MV-4-11 (cell line): ENCODE measurements at places on chromosomes 2 and 18.

- DNase-seq, result no peak
Measured at GRCh38 chr2:119490653-119491195, 33.6 kb downstream of the SCTR start.

- DNase-seq, result no peak
Measured at GRCh38 chr2:28052691-28053090, 162.2 kb downstream of the BABAM2 start.

DNA sequence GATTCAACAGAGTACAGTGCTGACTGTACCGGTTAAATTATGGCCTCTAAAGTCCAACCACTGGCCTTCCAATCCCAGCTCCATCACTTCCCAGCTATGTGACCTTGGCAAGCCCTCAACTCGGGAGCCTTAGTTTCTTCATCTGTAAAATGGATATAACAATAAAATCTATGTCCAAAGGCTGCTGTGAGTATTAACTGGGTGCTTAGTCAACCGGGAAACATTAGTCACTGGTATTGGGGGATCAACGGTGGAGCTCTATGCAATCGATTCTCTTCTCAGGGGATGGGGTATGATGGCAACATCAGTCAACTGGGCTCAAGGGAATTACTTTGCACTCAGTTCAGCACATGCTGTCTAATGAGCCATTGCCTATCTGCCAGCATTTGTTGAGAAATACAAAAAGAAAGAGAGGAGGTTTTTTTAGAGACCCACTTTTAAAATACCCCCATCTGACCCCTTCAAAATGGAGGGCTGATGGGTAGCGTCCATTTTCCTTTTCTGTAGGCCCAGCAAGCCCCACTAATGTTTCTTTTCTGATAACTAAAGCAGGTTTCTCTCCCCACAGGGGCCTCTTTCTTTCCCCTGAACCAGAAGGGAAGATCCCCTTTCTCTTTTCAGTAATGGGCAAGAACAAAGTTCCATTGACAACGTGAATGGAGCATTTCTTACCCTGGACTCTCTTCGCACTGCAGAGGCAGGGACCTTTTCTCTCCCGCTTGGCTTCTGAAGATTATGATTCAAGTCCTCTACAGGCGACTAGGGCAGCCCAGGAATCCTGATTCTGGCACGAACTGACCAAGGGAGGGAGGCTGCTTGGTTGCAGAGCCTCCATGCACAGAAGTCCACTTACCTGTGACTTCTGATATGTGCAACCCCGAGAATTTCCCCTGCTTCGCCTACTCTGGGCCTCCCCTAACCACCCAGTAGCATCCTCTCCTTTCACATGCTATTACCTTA, 8.7 kb upstream of the AGFG1 start:
- no peak for DNase-seq

DNA sequence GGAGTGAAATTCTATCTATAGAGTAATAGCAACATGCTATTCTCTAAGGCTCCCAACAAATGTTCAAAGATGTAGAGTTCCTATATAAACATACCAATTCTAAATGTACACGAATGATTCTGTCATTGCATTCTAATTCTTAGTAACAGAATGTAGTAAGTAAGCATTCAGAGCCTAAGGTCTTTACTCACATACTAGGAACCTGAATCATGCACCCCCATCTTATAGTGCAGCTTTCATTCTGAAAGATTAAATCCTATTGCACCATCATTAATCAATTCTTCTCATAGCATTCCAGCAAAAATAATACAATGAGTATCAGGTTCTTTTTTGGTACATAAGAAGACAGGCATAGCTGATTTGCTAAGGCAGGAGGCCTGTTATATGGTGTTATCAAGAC, 230.0 kb downstream of the NCKAP5 start:
- no peak for DNase-seq

- DNase-seq, result no peak
Measured at GRCh38 chr2:121210691-121211090, 74.3 kb downstream of the TFCP2L1 start.

DNA sequence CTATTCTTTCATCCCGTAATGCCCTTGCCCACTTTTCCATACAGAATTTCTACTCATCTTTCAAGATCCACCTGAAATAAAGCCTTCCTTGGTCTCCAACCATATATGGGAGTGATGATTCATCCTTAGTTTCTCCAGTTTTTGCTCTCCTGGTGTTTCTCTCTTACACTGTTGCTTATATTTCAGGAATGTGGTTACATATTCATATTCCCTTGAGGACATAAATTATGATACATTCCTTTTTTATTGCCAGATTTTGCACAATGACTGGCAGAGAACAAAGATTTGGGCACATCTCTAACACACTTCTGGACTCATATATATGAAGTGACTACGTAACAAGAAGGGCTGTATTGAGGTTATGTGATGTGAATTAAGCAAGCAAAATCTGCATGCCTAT, 1573.4 kb upstream of the NXPH2 start:
- no peak for DNase-seq

GRCh38 chr18:68436485-68436884, 278.4 kb downstream of the TMX3 start:
- DNase-seq, result peak; percentile 92

DNA sequence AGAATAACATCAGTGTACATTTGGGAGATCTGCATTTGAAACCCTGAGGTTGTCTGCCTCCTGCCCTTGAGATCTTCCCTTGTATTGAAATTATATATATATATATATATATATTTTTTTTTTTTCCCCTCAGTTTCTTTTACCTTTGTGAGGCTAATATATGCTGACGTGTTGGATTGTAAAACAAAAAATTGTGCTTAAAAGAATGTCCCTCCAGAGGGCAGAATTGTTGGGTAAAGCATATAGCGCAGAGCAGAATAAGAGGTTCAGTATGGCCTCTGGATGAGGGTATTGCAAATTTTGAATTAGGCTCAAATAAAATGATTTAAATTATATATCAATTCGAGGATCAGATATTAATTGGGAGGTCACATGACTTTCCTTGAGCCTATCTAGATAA, 12.4 kb downstream of the NABP1 start:
- DNase-seq, result no peak

DNA sequence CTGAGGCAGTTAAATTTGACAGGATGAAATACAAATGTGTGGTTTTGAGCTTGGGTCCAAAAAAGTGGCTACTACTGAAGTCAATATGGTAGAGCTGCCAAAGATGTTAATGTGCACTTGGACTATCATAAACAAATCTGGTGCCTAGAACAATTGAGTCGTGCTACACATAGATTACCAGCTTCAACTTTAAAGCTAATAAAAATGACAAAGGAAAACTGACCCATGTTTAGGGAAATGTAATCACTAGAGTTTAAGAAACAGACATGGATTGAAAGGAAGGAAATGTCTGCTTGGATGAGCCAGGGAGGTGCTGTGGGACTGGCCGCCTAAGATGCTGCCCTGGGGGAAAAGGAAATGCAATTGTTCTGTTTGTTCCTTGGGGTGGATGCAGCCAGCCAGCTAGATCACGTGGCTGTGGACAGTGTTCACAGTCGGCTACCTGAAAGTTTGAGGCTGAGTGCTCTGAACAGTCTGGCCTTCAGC, 36.6 kb downstream of the CYB5A start:
- DNase-seq, result no peak

DNA sequence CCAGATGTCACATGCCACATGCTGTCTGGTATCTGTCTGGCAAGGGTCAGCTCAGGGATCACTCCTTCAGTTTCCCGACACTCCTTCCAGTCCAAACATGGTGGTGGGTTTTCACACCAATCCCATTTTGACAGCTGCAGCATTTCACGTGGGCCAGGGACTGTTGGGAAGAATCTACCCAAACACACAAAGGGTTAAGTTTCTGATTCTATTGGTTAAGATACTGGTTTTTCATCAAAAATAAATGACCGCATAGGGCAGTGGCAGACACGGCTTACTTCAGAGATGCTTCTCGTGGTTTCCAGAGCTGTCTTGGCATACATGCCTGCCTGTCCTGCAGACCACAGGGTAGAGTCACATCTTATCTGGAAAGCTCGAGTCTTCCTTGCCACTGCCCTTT, 79.7 kb downstream of the PSMG2 start:
- DNase-seq, result no peak

DNA sequence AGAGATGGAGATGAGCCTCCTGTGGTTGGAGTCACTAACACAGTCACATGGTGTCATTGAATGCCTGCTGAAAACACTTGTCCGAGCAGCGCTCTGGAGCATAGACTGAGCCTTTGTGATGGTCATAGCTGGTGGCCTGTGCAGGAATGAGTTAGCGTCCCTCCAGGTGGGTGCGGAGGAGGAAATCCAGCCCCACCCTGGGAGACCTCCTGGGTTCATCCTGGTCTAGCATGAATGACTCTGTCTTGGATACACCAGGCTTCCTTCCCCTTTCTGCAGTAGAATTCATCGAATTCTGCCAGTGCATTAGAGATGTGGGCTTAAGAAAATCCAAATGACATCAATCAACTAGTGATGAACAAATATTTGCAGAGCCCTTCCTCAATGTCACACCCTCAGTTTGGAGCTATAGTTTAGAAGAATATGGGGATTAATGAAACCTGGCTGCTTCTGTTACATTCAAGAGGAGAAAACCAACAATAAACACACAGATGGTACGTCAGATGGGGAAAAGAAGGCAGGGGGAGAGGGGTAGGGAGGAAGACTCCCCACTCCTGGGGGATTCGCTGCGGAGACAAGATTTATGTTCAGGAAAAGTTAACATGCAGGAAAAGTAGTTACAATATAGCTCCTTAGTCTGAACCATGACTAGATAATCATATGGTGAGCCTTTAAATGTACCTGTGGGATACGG, 136.7 kb downstream of the DDX1 start:
- no peak for DNase-seq

- DNase-seq, result no peak
Measured at GRCh38 chr2:16102976-16103380, 162.6 kb downstream of the MYCN start.
